Daoy (cell line): ENCODE measurements at places on chromosomes 7 and 10. TPM values are rescaled to one million over a fixed set of nuclear protein-coding genes. Genes with fewer than 3 reads are reported as not detected.

Gene ENKUR
- total RNA-seq: 0.33 TPM in 1 of 2 replicates, not detected in the other

Gene MINDY4
- 10.3 and 12.1 TPM in 2 replicates for total RNA-seq

Gene PNLIP
- not detected in 2 replicates for total RNA-seq

Gene CYP26C1
- total RNA-seq: 0.11 TPM in 1 of 2 replicates, not detected in the other

DNA sequence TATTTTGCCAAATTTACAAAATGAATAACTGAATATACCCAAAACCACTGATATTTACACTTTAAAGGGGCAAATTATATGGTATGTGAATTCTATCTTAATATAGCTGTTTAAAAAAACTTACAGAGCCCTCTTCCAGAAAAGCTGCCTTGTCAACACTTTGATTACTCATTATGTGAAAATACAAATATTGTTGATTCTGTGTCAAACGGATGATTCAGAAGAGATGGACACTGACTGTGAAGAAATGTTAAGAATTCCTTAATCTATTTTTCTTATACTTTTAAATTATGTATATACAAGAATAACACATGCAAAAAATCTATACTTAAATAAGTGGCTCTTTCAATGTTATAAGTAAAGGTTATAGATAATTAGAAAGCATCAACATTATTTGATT is 41.5 kb downstream of the SMURF1 start:
- no peak for DNase-seq

DNA sequence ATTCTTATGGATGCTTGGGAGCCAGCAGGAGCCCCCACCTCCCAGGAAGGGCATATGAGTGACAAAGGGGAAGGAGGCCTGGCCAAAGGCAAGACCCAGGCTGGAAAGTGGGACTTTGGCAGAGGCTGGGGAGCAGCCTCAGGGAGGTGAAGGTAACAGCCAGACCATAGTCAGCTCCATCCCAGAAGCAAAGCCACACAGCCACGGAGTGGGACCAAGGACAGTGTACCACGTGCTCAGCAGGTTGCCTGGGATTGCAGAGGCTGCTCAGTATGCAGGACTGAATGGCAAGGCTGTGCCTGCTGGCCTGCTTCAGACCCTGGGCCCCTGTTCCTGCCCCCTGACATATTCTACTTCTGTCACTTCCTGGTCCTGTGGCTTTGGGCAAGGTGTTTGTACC is 17.6 kb upstream of the GPR26 start:
- DNase-seq: no peak
